ENCODE measurements at places on chromosomes 7 and 10. TPM values are rescaled to one million over a fixed set of nuclear protein-coding genes. Genes with fewer than 3 reads are reported as not detected.

- no peak overlapping the region for H3K27ac ChIP-seq
- H3K4me3 ChIP-seq, result no peak overlapping the region
- peaks cover 7% of the 10 kb centered on the region for H3K27me3 ChIP-seq
These were observed 19.7 kb upstream of the BNIP3 start for GRCh38 chr10:132001238-132001972.

AMPH gene
- not detected for total RNA-seq

DNA sequence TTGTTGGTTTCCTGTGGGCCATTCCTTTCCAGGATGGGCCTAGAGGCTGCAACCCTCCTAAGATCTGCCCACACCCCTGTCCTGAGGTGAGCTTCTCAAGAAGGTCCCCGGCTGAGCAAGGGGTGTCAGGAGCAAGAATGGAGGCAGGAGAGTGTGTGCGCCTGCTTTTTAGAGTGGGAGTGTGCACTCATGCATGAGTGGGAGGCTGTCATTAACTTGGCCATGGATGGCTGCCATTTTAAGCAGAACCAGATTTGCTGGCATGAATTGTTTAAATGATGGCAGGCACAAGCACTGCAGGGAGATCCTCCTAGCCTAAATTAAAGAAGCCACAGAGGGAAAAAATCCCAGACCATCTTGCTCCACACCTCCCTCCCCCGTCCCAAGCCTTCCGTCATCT lies 2.9 kb upstream of the SGPL1 start:
- H3K27ac ChIP-seq, result no peak overlapping the region
- H3K4me3 ChIP-seq, result no peak overlapping the region
- no peaks in the 10 kb centered on the region for H3K36me3 ChIP-seq
- H3K4me1 ChIP-seq, result peaks cover 16% of the 10 kb centered on the region

DNA sequence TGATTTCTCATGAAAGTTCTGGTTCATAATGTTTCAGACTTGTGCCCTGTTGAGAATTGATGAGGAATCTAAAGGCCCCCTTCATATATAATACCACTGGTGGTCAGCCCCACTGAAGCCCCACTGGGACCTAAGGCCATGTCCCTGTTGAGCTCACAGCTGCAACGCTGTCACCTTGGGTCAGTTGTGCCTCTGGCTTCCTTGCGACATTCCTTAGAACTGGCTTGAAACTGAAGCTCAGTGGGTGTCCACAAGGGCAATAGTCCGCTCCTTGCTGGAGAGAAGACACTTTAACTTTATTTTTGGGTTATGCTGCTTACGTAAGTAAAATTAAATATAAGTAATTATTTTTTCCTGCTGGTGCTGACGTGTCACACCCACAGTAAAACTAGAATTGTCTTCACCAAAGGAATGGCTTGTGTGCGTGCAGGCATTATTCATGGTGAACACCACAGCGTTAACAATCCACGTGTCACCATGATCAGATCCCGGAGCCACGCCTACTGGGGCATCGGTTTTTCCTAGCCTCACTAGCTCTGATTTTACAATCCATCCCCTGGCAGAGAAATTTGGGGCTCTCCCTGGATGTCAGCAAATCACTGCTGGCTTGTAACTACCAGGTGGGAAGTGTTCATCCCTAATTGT lies 66.5 kb downstream of the BICC1 start:
- DNase-seq, result no peak
- H3K4me3 ChIP-seq, result no peak overlapping the region
- no peak overlapping the region for H3K27ac ChIP-seq
- no peaks in the 10 kb centered on the region for H3K4me1 ChIP-seq
- H3K27me3 ChIP-seq, result no peaks in the 10 kb centered on the region
- no peaks in the 10 kb centered on the region for H3K36me3 ChIP-seq

DNA sequence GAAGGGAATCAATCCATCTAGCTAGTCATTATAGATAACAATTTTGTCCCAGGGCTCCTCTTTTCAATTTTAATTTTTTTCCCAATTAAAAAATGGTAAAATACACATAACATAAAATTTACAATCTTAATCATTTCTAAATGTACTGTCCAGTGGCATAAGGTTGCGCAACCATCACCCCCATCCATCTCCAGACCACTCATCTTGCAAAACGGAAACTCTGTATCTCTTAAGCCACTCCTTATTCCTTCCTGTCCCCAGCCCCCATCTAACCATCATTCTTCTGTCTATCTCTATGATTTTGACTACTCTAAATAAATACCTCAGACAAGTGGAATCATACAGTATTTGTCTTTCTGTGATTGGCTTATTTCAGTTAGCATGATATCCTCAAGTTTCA lies 46.1 kb upstream of the RAB18 start:
- no peaks in the 10 kb centered on the region for H3K36me3 ChIP-seq
- peaks cover 3% of the 10 kb centered on the region for H3K4me1 ChIP-seq
- no peak overlapping the region for H3K27ac ChIP-seq
- no peak for DNase-seq

DNA sequence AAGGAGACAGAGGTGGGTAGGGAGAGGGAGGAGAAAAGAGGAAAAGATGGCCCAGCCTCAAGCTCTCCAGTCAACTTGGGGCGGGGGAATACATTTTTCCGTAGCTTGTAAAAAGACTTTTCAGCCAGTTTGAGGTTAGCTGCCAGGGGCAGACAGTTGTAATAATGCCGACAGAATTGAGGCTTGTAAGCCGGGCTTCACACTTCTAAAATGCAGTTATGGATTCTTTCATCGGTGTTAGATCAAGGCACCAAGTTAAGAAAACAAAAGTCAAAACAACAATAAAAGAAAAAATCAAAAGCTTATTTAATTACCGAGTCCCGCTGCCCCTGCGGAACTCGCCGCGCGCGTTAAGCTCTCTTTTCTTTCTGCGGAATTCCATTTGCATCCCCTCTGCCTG lies 448 bp upstream of the EVX1 start:
- no peaks in the 10 kb centered on the region for H3K36me3 ChIP-seq
- peak overlapping the region; percentile 55 for H3K4me3 ChIP-seq
- H3K4me1 ChIP-seq, result peaks cover 15% of the 10 kb centered on the region
- no peak for DNase-seq
- peaks cover 91% of the 10 kb centered on the region for H3K27me3 ChIP-seq

- no peaks in the 10 kb centered on the region for H3K4me1 ChIP-seq
- no peak overlapping the region for H3K4me3 ChIP-seq
- no peak overlapping the region for H3K27ac ChIP-seq
- DNase-seq, result no peak
These were observed 22.7 kb downstream of the ANK3 start for GRCh38 chr10:60367024-60367423.

GRCh38 chr7:18873734-18874336 lies 243.6 kb downstream of the TWIST1 start:
- no peak for DNase-seq
- H3K4me1 ChIP-seq, result no peaks in the 10 kb centered on the region
- no peak overlapping the region for H3K27ac ChIP-seq
- H3K36me3 ChIP-seq, result no peaks in the 10 kb centered on the region

- no peak for DNase-seq
- no peak overlapping the region for H3K4me3 ChIP-seq
- H3K27me3 ChIP-seq, result peaks cover 7% of the 10 kb centered on the region
These were observed 120.4 kb upstream of the RAB11FIP2 start for GRCh38 chr10:118167056-118167700.

GRCh38 chr7:95472581-95473161 lies 13.1 kb upstream of the ASB4 start:
- H3K27ac ChIP-seq, result no peak overlapping the region
- no peaks in the 10 kb centered on the region for H3K36me3 ChIP-seq
- no peak for DNase-seq
- H3K27me3 ChIP-seq, result no peaks in the 10 kb centered on the region
- no peak overlapping the region for H3K4me3 ChIP-seq

DNA sequence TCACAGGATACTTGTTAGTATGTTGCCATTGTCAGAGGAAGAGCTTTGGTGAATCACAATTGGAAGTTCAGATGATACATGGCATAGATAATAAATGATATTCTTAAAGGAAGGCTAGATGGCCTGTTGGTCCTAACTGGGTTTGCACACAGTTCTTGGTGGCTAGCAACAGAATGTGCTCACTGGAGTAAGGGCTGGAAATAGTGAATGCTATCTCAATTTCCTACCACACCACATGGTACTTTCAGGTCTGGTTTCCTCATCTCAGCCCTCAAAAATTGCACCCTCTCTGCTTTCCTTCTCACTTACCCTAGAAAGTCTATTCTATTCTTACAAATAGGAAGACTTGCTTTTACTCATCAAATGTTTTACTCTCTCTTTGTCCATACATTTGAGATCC lies 622.5 kb downstream of the ANKRD7 start:
- no peak overlapping the region for H3K27ac ChIP-seq
- no peak for DNase-seq
- H3K4me1 ChIP-seq, result no peaks in the 10 kb centered on the region

- H3K4me3 ChIP-seq, result no peak overlapping the region
- no peaks in the 10 kb centered on the region for H3K27me3 ChIP-seq
- no peak for DNase-seq
- H3K4me1 ChIP-seq, result no peaks in the 10 kb centered on the region
- no peaks in the 10 kb centered on the region for H3K36me3 ChIP-seq
These were observed 263.5 kb upstream of the FERD3L start for GRCh38 chr7:19408706-19409220.
